ENCODE measurements at places on chromosomes 3 and 15. TPM values are rescaled to one million over a fixed set of nuclear protein-coding genes. Genes with fewer than 3 reads are reported as not detected.

DNA sequence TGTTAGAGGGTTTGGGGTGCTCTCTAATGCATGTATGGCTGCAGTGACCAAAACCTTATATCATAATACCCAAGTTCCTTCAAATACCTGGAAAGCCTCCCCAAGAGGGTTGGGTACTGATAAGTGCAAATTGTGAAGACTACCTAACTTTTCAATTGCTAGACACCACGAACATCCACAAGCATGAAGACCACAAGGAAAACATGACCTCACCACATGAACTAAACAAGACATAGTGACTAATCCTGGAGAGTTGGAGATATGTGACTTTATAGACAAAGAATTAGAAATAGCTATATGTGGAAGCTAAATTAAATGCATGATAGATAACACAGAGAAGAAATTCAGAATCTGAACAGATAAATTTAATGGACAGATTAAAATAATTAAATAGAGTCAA lies 23.9 kb upstream of the AADACL2 start:
- H3K4me3 ChIP-seq = no peak overlapping the region
- H3K4me1 ChIP-seq = no peaks in the 10 kb centered on the region
- H3K36me3 ChIP-seq = no peaks in the 10 kb centered on the region
- H3K27me3 ChIP-seq = no peaks in the 10 kb centered on the region
- no peak for DNase-seq

DNA sequence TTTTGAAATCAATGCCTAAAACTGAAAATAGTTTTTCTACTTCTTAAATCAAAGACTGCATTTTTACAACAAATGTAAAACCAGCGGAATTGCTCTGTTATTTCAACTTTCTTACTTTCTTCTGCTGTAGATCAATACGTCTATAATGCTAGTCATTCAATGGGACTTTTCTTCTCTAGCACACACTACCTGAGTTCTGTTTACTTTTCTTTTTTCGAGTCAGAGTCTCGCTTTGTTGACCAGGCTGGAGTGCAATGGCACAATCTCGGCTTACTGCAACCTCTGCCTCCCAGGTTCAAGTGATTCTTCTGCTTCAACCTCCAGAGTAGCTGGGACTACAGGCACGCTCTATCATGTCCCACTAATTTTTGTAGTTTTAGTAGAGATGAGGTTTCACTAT lies 40.7 kb upstream of the KIF23 start:
- H3K27ac ChIP-seq = no peak overlapping the region
- H3K36me3 ChIP-seq = no peaks in the 10 kb centered on the region
- DNase-seq = no peak
- H3K4me3 ChIP-seq = no peak overlapping the region
- H3K27me3 ChIP-seq = no peaks in the 10 kb centered on the region
- peaks cover 15% of the 10 kb centered on the region for H3K4me1 ChIP-seq

Gene DAZL
- not detected for total RNA-seq

- no peak overlapping the region for H3K27ac ChIP-seq
- H3K4me1 ChIP-seq = no peaks in the 10 kb centered on the region
- H3K4me3 ChIP-seq = no peak overlapping the region
- DNase-seq = no peak
These were observed 32.1 kb upstream of the NTRK3 start for GRCh38 chr15:88288661-88289060.

GRCh38 chr15:56639631-56640030 lies 93.7 kb downstream of the ZNF280D start:
- H3K4me3 ChIP-seq = no peak overlapping the region
- no peak overlapping the region for H3K27ac ChIP-seq
- H3K4me1 ChIP-seq = no peaks in the 10 kb centered on the region

Gene SPTBN5
- 1.2 TPM for total RNA-seq

DNA sequence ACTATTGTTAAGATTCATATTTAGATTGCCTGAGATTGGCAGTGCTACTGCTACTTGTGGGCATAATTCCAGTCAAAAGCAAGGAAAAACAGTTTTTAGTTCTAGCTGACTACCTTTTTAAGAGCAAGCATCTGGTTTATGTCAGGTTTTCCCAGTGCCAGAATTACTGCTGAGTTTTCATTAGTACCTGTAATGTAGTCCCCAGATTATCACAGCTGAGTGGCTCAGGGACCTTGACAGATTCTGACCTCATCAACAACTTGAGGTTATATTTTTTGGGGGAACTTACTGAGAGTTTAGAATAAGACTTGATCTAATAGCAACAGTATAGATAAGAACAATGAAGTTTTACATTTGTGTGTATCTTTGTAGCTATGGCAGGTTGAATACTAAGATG lies 31.0 kb downstream of the NXPE3 start:
- H3K27me3 ChIP-seq = no peaks in the 10 kb centered on the region
- H3K36me3 ChIP-seq = no peaks in the 10 kb centered on the region
- no peak overlapping the region for H3K4me3 ChIP-seq
- H3K4me1 ChIP-seq = peaks cover 5% of the 10 kb centered on the region
- DNase-seq = no peak

- H3K4me3 ChIP-seq = no peak overlapping the region
- DNase-seq = no peak
These were observed 27.7 kb downstream of the DLG1 start for GRCh38 chr3:197270558-197271317.

Gene PSMD2
- 149 TPM for total RNA-seq

GRCh38 chr15:89406940-89407607 lies 72.5 kb upstream of the POLG start:
- H3K4me3 ChIP-seq = no peak overlapping the region
- no peaks in the 10 kb centered on the region for H3K36me3 ChIP-seq
- no peaks in the 10 kb centered on the region for H3K4me1 ChIP-seq
- no peak overlapping the region for H3K27ac ChIP-seq
- peaks cover 84% of the 10 kb centered on the region for H3K27me3 ChIP-seq

- no peak overlapping the region for H3K27ac ChIP-seq
- no peak for DNase-seq
- no peaks in the 10 kb centered on the region for H3K27me3 ChIP-seq
- no peak overlapping the region for H3K4me3 ChIP-seq
These were observed 2.8 kb downstream of the LSAMP start for GRCh38 chr3:116442331-116443021.

DNA sequence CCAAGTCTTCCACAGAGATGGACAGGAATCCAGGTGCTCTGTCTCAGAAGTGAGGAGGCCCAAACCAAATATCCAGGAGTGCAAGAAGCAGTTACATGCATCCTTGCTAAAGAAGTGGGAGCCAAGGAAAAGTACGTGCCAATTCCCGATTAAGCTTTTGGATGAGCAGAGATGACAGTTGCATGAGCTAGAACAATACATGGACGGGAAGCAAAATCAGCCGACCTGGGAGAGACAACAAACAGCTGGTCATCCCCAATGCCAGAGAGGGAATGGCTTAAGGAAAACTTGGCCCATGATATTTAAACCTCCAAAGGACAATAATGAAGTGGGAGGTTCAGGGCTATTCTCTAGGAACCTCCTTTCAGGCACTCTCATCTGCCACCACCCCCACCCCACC lies 86.0 kb upstream of the ABHD17C start:
- no peaks in the 10 kb centered on the region for H3K36me3 ChIP-seq
- no peak for DNase-seq
- no peaks in the 10 kb centered on the region for H3K27me3 ChIP-seq
- no peak overlapping the region for H3K4me3 ChIP-seq
- no peak overlapping the region for H3K27ac ChIP-seq

- H3K4me3 ChIP-seq = no peak overlapping the region
- no peaks in the 10 kb centered on the region for H3K36me3 ChIP-seq
- no peak overlapping the region for H3K27ac ChIP-seq
- H3K4me1 ChIP-seq = peaks cover 6% of the 10 kb centered on the region
- DNase-seq = no peak
These were observed 10.3 kb downstream of the PDZRN3 start for GRCh38 chr3:73614419-73614818.

Gene PPP1R14D
- total RNA-seq = not detected

Gene MUC20
- 42.6 TPM for total RNA-seq

GRCh38 chr3:85342915-85343314 lies 384.1 kb downstream of the CADM2 start:
- H3K36me3 ChIP-seq = no peaks in the 10 kb centered on the region
- no peak overlapping the region for H3K27ac ChIP-seq

GRCh38 chr3:188544012-188544411 lies 390.1 kb downstream of the LPP start:
- H3K4me3 ChIP-seq = no peak overlapping the region
- no peak for DNase-seq
- no peaks in the 10 kb centered on the region for H3K4me1 ChIP-seq
- no peaks in the 10 kb centered on the region for H3K36me3 ChIP-seq
- H3K27ac ChIP-seq = no peak overlapping the region

Measured in kidney (tissue), 22 donors.